DMS79 (cell line): ENCODE measurements at places on chromosomes 1 and 21.

GRCh38 chr1:24226749-24227148 lies 39.7 kb upstream of the IFNLR1 start:
- no peak for DNase-seq

DNA sequence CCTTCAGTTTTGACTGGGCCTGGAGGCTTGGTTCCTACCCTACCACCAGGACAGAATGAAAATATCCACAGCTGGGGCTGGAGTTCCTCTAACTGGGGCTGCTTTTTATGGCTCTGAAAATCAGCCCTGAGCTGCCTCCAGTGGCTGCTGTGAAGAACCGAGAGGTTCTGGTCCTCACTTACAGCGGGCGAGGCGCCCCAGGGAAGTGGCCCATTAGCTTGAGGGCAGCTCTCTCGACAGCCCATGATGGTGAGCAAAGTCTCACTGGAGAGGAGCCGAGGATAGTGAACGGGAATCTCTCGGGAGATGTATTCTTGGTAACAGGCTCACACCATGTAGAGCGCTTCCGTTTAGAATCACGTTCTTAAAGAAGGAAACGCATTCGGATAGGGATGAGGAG lies 459.7 kb downstream of the KIF26B start:
- no peak for DNase-seq

- DNase-seq: no peak
Observed at GRCh38 chr1:18479454-18479853, 1.3 kb upstream of the KLHDC7A start.

DNA sequence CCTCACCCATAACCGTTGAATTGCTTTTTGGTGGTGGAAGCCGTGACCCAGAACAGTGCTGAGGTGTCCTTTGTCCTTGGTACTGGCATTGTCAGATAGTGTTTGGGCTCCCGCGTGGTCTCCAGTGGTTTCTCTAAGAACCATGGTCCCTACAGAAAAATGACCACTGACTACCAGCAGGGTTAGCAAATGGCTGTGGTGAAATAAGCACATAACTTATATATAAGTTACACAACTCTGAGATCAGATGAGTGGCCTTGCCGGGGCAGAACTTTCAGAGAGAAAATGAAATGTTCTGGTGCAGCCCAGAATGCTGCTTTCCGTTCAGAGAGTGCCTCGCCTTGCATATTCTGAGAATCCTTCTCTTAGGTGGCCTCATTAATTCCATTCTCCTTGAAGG lies 5.0 kb downstream of the SLC37A1 start:
- DNase-seq: no peak

DNA sequence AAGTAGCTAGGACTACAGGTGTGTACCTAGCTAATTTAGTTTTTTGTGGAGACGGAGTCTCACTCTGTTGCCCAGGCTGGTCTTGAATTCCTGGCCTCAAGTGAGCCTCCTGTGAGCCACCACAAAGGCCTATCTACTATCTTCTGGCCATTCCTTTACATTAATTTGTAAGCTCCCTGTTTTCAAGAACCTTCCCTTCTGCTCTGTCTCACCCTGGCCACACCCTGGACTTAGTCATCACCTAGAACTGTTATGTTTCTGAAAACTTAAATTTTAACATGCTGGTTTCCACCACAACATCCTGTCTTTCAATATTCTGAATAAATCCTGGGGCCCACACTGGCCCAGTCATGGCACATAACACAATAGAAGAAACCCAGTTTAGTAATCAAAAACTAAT lies 4.9 kb upstream of the B4GALT3 start:
- DNase-seq: no peak

DNA sequence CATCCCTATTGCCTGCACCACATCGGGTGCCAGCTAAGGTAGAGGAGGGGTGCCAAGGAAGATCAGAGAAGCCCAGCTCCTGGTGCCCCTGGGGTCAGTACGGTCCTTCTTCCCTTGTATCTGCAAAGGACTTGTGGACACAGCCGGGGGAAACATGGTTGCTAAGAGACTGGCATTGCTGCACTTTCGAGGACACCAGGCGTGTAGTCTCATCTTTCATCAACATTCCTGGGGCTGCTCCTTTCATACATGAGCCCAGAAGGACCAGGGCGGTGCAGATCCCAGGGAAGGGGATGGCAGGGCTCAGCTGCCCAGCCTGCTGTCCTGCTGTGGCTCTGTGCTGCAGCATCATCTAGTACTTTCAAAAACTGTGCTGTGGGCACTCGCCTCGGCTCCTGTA lies 61.0 kb downstream of the RUNX1 start:
- DNase-seq: no peak

- DNase-seq: no peak
Observed at GRCh38 chr1:206442101-206442500, 28.2 kb upstream of the IKBKE start.

GRCh38 chr1:225607355-225607754 lies 45.6 kb downstream of the ENAH start:
- DNase-seq: no peak

GRCh38 chr1:230982696-230983095 lies 3.8 kb downstream of the ARV1 start:
- DNase-seq: no peak

GRCh38 chr1:93773049-93773838 lies 91.6 kb upstream of the BCAR3 start:
- DNase-seq: no peak

DNA sequence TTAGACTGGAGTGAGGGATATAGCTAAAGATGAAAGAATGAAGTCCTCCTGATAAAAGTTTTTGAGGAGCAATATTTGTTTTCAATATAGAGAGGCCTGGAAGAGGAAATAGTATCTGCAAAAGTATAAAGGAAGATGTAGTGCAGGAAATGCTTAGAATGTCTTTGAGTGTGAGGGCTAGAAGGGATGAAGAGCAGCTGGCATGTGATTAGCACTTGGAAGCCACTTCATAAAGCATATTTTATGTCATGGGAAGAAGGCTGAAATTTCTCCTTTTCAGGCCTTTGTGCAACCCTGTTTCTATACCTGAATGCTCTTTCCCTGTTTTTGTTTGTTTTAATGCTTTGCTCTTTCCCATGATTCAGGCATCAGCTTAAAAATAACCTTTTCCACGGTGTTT lies 323.3 kb upstream of the DEPDC1 start:
- DNase-seq: no peak

DNA sequence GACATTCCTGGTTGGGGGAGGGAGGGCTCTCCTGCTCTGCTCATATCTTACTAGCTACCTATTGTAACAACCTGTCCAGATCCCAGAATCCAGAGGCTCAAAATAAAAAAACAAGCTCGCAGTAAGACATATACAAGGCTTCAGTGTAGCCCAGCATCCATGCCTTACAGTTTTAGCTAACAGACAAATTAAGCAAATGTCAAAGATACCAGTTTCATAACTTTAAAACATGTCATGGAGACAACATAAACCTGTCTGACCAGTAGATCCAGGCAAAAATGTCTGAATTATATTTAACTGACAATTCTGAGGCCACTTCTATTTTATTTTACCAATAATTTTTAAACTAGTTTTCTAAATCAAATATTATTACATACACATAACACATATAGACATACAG lies 167.7 kb upstream of the TNR start:
- DNase-seq: no peak

GRCh38 chr1:44596511-44596910 lies 77.8 kb downstream of the TMEM53 start:
- no peak for DNase-seq

GRCh38 chr21:20551939-20552338 lies 446.3 kb upstream of the NCAM2 start:
- DNase-seq: no peak

DNA sequence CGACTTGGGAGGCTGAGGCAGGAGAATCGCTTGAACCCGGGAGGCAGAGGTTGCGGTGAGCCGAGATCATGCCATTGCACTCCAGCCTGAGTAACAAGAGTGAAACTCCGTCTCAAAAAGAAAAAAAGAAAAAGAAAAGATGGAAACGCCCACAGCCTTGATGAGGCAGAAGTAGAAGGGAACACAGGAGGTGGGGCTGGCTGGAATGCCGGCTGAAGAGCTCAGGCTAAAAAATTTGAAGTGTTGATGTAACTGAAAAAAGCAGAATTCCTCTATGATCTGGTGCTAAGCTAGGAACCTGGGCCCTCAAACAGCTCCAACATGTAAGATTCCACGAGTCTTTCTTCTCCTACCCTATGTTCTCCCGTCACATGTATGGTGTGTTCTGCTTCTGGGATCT lies 53.6 kb downstream of the SLC66A1 start:
- no peak for DNase-seq

GRCh38 chr1:21568006-21568746 lies 59.0 kb downstream of the ALPL start:
- no peak for DNase-seq

DNA sequence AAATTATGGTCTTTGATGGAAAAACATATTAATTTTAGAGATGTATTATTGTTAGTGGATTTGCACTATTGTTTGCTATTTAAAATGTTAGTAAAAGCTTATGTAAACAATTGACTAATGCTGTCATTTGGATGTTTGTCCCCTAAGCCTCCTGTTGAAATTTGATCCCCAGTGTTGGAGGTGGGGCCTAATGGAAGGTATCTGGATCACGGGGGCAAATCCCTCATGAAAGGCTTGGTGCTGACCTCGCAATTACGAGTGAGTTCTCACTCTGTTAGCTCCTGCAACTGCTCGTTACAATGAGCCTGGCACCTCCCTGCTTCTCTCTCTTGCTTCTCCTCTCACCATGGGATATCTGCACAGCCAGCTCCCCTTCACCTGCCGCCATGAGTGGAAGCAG lies 14.3 kb downstream of the TMEM35B start:
- DNase-seq: no peak

- no peak for DNase-seq
Observed at GRCh38 chr1:14715266-14715665, 116.8 kb downstream of the KAZN start.

DNA sequence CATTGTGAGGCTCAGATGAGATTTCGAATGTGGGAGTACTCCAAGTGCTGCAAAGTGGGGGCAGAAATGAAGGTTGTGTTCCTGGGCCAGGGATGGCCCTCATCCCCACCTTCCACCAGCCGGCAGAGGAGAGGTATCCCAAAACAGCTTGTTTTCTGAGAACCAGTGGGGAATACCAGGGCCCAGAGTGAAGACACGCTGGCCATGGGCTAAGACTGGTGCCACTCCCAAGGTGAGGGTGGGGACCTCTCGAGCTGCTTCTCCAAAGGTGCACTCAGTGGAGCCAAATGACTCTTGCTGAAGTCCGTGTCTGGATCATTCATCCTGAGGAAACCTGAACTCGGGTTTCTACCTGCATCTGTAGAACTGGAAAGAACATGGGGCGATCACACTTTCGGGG lies 22.1 kb downstream of the KCNA2 start:
- DNase-seq: no peak

- DNase-seq: no peak
Observed at GRCh38 chr1:203424861-203425662, 50.5 kb upstream of the PRELP start.

- DNase-seq: no peak
Observed at GRCh38 chr1:87292684-87293493, 35.8 kb upstream of the LMO4 start.

DNA sequence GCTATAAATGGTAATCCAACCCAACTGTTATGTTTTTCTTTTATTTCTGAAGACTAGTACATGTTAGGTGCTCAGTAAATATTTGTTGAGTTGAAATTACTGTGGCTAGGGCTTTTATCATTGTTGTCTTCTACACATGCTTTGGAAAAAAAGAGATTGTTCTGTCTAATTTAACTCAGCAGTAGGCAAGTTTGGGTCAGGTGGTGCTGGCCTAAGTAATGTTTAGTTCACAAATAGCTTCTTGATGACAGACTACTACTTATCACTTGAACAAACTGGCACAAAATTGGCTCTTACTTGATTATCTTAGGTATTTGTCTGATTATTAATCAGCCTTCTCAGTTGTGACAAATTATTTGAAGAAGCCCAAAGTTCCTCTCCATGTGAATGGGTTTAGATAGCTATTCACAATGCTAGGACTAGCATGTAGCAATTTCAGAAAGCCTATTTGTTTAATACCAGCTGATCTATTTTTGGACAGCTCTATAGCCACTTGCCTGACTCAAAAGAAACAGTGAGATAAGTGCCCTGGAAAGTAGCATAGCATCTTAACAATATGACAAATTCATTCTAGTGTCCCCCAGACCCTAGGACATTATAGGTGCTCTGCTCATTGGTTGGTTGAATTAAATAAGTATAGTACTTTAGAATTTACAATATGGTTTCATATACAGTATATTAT lies 32.6 kb downstream of the TMEM200B start:
- peak; percentile 69 for DNase-seq

DNA sequence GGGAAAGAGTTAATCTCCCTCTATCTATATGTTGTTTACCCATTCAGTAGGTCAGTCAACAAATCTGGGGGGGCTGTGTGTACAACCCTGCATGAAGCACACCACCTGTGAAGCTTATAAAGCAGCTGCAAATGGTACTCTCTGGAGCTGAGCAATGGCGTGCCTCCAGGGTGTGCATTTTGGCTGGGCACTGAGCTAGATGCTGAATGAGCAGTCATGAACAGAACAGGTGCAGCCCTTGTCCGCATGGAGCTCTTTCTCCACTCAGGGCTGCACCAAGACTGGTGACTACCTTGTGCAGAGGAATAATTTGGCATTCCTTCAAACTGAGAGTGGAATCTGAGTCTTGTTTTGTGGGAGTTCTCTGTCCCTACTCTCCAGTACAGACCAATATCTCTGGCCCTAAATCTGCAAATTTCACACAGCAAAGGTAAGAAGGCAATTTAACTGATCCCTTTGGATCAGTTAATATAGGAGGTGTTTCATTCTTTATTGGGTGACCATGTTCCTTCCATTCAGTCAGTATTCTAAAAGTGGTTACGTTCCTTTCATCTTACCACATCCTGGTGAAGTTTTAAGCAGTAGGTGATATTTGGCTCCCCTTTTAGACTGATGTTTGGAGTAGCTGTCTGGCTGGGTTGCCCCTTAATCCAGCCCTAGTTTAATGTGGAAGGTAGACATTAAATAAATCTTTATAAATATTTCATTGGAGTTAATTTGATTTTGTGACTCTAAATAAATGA lies 76.0 kb downstream of the GPR88 start:
- DNase-seq: no peak

DNA sequence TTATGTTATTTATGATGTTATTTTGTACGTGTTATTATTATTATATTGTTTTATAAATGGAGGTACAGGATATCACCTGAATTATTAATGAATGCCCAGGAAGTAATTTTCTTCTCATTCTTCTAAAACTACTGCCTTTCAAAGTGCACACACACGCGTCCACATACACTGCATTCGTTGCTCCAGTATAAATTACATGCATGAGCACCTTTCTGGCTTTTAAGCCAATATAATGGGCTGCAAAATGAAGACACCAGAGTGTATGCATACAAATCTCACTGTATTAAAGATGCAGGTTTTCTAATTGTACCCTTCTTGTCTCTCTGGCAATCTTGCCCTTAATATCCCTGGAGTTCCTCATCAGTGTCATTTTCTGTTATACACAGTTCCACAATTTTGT lies 6.9 kb downstream of the RGS4 start:
- DNase-seq: no peak

DNA sequence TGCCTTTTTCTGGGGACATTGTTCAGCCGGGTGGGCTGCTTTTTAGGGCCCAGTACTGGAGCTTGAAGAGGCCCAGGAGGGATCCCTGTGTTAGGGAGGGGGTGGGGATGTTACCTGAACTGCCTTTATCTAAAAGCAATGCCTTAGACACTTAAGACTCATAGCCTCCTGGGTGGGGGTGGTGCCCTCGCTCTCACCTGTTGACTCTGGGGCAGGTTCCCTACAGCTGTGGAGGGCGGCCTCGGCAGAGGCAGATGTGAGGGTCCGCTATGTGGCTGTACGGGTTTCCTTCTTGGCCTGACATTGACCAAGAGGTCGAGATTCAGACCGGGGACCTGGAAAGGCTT lies 716 bp downstream of the INAVA start:
- DNase-seq: no peak

GRCh38 chr1:108598340-108598739 lies 38.4 kb downstream of the EEIG2 start:
- DNase-seq: no peak

- no peak for DNase-seq
Observed at GRCh38 chr21:16320110-16320509, 590.3 kb downstream of the USP25 start.
